ENCODE measurements at places on chromosomes 13 and 19.

DNA sequence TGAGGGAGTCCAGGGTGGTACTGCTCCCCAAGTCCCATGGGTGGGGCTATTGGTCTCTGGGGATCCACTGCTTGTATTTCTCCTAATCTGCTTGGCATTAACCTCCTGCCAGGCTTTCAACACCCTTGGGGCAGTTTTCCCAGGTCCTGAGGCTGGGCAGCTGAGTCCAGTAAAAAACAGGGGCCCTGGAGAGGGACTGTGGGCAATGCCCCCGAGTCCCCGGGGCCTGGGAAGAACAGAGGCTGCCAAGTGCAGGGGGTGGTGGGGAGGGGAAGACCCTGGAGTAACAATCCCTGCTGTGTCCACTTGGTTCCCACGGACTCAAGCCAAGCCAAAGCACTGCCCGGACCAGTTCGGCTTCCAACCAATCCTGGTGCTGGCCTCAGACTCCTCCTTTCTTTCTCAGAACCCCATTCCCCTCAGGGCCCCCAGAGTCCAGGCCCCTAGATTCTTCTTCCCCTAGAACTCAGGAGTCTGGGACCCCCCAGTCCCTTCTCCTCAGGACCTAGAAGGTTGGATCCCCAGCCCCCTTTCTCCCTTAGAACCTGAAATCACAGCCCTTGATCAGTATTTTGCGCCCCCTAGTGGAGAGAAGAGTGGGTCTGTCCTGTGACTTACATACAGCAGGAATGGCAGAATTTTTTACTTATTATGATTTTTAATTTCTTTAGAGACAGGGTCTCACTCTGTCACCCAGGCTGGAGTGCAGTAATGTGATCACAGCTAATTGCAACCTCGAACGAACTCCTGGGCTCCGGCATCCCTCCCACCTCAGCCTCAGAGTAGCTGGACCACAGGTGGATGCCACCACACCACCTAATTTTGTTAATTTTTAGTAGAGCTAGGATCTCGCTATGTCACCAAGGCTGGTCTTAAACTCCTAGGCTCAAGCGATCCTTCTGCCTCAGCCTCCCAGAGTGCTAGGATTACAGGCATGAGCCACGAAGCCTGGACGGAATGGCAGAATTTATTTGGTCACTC, 3.7 kb upstream of the CLPTM1 start:
- peak; percentile 30 for DNase-seq

GRCh38 chr13:107870400-107870799, 344.9 kb downstream of the LIG4 start:
- no peak for DNase-seq

- no peak for DNase-seq
Observed at GRCh38 chr19:42965176-42965575, 28.2 kb upstream of the PSG7 start.

DNA sequence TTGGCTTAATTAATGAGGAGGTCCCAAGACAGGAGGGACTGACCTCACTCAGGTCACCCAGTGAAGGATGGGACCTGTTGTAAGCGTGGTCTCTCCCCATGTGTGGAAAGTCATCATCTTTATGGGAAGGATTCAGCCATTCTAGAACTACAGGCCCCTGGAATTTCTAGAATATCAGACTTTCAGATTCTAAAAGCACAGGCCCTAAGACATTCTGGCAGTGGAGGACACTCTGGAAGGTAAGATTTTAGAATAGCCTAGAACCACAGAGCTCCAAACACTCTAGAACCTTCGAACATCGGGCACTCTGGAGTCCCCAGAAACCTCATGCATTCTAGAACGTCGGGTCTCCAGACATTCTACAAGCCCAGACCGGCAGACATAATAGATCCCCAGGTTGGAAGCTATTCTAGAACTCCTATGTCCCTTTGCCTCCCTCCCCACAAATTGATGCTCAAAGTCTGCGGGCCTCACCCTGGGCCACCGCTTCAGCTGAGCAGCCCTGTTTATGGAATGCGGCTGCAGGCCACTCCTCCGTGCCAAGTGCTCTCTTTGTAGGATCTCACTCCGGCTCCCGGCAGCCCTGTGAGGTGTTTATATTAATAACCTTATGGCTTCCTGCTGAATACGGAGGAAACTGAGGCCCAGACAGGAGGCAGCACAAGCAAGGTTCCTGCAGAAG, 1.9 kb upstream of the KLK15 start:
- DNase-seq = no peak

- no peak for DNase-seq
Observed at GRCh38 chr19:29285878-29286277, 72.9 kb upstream of the UQCRFS1 start.

DNA sequence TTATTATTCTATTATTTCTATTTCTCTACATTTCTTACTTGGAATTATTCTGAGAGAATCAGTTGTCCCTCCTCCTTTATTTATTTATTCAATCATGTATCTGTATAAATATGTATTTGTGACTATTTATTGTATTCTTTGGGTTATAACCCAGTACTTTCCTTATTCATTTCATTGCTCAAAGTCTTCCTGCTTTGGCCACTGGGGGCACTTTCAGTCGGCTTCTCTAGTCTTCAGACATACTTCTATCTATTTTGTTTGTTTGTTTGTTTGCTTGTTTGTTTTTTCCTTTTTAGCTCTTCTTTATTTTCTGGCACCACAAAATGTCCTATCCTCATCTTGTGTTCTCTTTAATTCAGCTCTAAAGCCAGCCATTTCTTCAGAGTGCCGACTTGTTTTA, 260.4 kb downstream of the NALCN start:
- no peak for DNase-seq

- no peak for DNase-seq
Observed at GRCh38 chr19:51820011-51820410, 25.1 kb downstream of the FPR3 start.

DNA sequence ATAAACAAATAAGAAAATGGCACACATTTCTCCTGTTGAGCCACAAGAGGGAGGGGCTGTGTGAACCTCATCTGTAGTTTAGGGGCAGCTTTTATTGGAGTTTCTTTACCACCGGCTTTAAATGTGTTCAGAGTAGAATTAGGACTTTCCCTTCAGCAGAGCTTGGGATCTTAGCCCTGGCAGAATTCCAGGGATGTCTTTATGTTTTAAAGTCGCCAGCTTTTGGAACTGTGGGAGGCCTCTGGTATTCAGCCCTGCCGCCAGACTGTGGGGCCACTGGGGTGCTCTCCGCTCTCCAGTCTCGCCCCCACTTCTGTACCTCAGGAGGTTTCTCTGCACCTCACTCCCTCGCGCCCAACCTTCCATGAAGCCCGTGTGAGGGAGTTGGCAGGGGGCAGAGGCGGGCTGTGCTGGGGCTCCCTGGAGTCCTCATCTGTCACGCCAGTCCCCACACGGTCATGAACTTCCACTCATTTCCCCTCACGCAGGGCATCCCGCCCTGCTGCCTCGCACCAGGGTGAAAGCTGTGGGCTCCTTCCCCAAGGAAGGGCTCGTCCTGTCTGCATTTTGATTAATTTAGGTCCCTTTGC, 31.5 kb downstream of the CCDC8 start:
- no peak for DNase-seq

DNA sequence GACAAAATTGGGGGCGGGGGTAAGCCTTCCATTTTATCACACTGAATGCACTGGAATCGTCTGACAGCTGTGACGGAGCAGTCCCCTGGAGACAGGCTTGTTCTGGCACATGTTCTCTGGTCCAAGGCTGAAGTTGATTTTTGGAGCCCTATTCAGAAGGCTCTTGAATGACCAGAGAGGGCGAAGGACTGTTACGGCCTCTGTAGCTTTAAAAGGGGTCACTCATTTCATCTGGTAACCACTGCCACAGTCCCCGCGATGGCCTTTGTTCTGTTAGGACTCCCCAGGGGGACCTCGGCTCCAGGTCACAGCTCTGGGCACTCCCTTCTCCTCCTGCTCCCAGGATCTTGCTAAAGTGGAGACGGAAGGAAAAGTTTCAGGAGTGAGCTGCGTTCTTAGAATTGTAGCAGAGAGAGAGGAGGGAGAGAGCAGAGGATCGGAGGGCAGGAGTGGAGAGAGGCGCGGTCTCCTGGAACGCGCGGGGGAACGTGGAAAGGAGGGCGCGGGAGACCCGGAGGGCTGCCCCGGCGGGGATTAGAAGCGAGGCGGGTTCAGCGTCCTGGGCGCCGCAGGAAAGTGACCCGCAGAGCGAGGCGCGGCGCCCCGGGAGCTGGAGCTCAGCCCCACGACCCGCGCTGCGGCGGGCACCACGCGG, 134.3 kb upstream of the MYO16 start:
- no peak for DNase-seq

DNA sequence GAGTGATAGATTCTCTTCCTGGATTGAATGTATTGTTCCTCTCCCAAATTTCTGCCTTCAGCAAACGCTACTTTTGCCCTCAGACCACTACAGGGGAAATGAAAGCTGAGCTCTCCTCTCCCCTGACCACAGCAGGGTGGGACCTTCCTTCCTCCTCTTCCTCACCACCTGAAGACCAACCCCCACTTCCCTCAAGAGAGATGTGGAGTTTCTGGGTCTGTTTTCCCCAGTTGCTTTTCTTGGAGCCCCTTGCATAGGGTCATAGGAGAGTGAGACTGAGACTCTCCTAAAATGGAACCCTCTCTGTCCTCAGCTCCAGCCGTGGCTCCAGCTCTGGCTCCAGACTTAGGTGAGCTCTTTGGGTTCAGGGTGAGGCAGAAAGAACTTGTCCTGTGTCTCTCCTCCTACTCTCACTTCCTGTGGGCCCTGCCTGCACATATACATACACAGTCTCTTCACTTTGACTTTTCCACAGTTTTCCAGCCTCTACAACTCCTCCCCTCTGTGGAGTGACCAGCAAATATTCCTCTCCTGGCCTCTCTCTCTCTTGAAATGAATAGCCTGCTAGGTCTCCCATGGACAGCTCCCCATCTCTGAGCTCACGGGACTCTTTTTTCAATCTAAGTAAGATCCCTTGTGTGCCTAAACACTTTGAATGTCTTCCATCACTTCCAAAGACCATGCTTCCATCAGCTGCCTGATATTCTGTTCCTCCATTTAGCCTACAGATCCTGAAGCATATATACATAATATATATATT, 19.2 kb upstream of the ZNF175 start:
- no peak for DNase-seq
